ENCODE measurements at places on chromosomes 3 and 15.
A peak's percentile ranks its signal among the peaks of the same experiment; 100 is the strongest.

- DNase-seq = no peak
Observed at GRCh38 chr3:61353382-61353781, 102.1 kb upstream of the FHIT start.

GRCh38 chr15:56996746-56997470 is 78.5 kb downstream of the TCF12 start:
- no peak for DNase-seq

GRCh38 chr15:85899927-85900326 is 105.2 kb upstream of the KLHL25 start:
- DNase-seq = peak; percentile 77

GRCh38 chr3:190716211-190716610 is 146.3 kb downstream of the GMNC start:
- no peak for DNase-seq

DNA sequence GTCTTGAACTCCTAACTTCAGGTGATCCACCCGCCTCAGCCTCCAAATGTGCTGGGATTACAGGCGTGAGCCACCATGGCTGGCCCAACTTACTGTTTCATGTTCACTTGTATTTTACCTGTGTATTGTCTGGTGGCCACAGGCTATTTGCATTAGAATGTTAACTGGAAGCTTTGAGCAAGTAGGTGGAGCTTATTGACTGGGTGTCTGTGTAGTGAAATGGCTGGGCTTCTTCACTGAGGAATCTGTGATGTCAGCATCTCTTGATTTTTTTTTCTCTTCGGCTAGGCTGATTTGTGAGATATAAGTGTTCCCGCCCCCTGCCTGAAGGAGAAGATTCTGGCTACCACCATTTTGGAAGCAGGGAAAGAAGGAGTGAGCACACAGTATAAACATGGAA is 237.8 kb upstream of the PEX5L start:
- no peak for DNase-seq

DNA sequence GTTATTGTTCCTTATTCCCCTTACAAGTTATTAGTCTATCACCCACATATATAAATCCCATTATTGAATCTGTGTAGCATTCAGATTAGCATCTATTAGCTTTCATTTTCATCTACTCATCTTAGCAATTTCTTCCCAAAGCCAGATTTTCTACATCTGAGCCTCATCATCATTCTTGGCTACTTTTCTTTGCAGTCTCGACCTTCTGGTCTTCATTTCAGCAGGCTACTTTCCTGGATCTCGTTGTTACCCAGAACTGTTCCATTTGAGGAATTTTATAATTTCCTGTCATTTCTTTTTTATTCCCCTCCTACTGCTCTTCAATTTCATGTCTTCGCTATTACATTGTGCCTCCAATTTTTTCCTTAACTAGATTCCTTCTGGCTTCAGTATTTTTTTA is 51.8 kb downstream of the SPRED1 start:
- no peak for DNase-seq

DNA sequence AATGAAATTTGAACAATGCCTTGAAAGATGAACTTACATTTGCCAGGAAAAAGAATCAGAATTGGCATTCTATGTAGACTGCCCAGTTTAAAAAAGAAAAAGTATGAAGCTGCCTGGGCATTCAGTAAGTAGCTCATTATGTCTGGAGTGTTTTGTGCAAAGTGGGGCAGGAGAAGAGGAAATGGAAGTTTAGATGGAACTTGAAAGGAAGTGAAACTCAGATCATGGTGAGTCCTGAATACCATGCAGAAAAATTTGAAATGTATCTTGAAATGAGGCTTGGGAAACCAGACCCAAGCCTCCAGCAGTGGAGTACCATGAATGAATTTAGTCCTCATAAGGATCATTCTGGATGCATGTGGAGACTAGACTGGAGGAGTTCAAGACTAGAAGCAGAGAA is 4.8 kb upstream of the MORC1 start:
- no peak for DNase-seq

DNA sequence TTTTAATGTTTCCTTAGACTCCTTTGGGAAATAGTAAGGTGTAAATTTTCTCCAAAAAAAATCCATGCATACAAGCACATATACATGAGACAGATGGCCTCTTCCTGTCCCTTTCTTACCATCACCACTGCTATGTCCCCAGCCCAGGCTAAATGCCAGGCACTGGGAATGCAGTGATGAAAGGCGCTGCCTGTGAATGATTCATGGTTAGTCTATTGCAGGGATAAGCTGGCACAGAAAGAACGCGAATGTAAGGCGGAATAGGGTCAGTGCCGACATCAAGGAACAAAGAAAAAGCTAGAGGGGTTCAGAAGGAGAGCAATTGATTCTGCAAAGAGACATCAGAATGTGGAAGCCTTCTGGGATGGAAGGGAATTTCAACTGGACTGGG is 36.2 kb upstream of the CFAP161 start:
- peak; percentile 7 for DNase-seq

DNA sequence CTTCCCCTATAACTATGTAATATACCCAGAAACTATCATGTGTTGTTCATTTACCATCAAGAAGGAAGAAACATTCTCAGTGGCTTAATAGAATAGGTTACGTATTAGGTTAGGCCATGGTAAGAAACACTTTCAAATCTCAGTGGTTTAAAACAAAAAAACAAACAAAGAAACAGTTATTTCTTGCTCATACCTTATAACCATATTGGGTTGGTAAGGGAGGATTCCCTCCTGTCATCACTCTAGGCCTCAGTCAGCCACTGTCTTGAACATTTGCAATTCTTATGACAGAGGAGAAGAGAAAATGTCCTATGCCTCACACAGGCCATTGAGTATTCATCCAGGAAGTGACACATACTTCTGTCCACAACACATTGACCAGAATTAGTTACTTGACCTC is 727.7 kb upstream of the NECTIN3 start:
- DNase-seq = no peak

- DNase-seq = no peak
Observed at GRCh38 chr3:158770741-158771350, 31.0 kb upstream of the MFSD1 start.

- DNase-seq = no peak
Observed at GRCh38 chr15:88218557-88219221, 37.9 kb downstream of the NTRK3 start.

- no peak for DNase-seq
Observed at GRCh38 chr15:36256404-36256807, 323.0 kb upstream of the CDIN1 start.

- no peak for DNase-seq
Observed at GRCh38 chr15:76181705-76182107, 121.9 kb downstream of the TMEM266 start.

- no peak for DNase-seq
Observed at GRCh38 chr3:178396318-178396717, 139.9 kb upstream of the KCNMB2 start.

GRCh38 chr3:158768361-158768787 is 33.5 kb upstream of the MFSD1 start:
- no peak for DNase-seq

GRCh38 chr3:161914703-161915417 is 418.3 kb downstream of the OTOL1 start:
- no peak for DNase-seq

- DNase-seq = no peak
Observed at GRCh38 chr3:189626286-189626685, 4.9 kb upstream of the TP63 start.

DNA sequence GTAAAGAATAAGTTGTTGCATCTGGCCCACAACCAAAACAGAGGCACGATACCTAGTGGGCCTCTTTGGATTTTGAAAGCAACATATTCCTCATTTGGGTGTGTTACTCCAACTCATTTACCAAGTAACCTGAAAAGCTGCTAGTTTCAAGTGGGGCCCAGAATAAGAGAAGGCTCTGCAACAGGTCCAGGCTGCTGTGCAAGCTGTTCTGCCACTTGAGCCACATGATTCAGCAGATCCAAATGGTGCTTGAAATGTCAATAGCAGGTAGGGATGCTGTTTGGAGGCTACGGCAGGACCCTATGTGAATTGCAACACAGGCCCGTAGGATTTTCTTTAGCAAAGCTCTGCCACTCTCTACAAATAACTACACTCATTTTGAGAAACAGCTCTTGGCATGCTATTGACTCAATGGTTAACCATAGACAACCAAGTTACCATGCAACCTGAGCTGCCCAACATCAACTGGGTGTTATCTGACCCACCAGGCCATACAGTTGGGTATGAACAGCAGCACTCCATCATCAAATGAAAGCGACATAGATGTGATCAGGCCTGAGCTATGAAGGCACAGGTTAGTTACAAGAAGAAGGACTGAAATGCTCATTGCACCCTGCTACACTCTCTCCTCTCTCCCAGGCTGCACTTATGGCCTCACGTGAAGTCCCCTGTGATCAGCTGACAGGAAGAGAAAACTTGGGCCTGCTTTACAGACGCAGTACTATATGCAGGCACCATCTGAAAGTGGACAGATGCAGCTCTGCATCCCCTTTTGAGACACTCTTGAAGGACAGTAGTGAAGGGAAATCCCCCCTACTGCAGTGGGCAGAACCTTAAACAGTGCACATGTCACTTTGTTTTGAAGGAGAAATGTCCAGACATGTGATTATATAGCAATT is 9.5 kb upstream of the MCF2L2 start:
- DNase-seq = no peak

DNA sequence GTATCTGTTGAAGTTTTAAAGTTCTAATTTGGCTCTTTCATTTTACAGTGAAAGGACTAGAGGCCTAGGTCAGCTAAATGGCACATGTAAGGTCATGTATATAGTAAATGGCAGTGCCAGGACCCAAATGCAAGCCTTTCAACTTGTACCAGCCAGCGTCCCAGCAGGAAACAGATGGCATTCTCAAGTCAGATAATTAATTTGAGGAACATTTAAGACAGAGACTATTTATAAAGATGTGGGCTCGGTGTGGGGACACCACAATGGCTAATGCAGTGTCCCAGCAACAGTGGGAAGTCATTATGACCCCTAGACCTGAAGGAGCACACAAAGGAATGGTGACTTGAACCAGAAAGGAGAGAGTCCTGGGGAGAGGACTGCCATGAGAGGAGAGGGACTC is 6.1 kb downstream of the MINDY4B start:
- peak; percentile 47 for DNase-seq

DNA sequence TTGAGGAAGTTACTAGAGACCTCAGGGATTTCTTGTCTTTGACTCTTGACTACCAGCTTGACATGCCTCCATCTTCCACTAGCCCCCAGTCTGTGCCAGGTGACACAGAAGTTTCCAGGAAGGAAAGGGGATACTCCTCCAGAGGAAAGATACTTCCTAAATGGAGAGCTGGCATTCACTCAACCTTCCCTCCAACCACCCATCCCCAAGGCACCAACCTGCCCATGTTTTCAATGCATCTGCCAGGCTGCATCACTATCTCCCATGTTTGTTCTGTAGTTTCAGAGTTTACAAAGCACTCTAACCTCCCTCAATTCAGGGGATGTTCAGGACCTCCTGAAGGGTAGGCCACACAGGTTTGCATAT is 198.4 kb upstream of the LPP start:
- DNase-seq = no peak

GRCh38 chr15:61115679-61116078 is 113.4 kb downstream of the RORA start:
- no peak for DNase-seq

DNA sequence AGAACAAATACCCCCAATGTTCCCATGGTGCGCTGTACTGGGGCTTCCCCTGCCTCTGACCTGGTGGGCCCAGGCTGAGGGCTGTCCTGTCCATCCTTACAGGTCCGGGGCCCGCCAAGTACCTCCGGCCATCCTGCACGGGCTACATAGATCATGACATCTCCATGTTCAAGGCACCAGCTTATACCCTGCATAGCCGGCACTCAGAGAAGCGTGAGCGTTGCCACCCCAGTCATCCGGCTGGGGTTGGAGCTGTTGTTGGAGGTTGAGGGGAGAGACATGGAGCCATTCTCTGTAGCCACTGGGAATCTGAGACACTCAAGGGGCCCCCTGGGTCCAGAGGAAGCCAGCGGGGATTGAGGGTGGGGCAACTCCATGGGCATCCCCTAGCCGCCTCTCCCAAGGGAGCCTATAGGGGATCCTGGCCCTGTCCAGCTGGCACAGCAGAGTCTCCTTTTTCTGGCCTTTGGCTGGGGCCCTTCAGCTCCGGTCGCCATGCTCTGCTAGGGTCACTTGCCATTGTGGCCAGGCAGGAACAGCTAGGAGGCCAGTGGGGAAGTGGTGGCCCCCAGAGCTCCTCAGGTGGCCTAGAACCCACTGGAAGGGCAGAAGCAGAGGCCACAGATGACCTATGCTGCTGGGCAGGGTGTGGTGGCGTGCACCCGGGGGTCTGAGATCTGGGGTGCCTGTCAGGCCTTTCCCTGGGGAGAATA is 12.5 kb upstream of the CSPG4 start:
- no peak for DNase-seq

DNA sequence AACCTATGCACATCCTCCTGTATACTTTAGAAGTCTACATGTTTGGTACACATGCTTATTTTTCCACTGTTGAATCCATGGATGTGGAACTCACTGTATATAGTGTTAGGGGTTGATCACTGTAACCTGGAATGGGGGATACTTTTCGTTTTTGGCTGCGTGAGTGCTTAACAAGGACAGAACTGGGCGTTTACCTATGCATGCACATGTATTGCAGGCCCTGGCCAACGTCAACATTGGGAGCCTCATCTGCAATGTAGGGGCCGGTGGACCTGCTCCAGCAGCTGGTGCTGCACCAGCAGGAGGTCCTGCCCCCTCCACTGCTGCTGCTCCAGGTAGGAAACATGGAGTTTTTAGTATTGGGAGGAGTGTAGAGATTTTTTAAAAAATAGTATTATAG is 2.3 kb downstream of the RPLP1 start:
- DNase-seq = no peak

DNA sequence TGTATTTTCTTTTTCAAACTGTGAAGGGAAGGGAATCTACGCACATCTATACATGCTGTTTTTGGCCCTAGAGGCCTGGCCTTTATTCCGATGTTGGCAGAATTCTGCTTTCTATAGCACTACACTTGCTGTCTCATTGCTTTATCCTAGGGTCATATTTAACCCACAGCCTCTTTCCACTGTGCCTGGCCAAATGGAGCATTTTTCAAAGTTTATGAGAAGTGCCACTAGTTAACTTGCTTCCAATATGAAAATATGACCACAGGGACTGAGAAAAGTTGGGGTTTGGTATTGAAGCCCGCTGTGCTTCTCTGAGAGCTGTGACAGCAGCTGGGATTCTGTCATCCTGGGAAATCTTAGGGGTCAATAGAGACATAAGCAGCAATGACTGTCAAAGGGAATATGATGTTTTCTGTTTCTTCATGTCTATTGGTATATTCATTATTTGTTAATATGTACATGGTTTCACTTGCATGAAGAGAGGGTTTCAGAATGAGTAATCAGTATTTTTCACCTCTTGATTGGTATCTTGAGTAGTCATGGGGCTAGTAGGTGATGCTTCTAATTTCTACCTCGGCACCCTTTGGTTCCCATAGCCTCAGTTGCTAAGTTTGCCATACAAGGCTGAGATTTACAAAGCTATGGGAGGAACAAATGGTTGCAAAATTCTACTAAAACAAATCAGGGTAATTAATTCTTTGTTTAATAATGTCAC is 275.8 kb upstream of the RBMS3 start:
- no peak for DNase-seq

DNA sequence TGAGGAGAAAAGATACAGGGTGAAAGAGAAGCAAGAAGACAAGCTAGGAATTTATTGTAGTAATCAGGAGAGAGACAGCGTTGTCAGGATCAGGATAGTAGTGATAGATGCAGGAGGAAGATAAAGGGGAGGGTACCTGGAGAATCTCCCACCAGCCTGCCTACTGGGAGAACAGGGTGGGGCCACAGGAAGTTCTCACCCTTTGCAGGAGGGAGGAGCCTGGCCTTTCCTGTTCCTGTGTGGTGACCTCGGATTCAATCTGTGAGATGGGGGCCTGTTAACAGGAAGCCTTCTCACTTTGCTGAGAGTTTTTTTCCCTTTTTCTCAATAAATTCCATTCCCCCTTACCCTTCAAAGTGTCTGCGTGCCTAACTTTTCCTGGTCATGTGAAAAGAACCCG is 37.6 kb downstream of the GMPS start:
- no peak for DNase-seq
